ENCODE measurements at places on chromosomes 5 and 9. TPM values are rescaled to one million over a fixed set of nuclear protein-coding genes. Genes with fewer than 3 reads are reported as not detected.

GRCh38 chr5:107698286-107698685 is 27.5 kb upstream of the EFNA5 start:
- no peak overlapping the region for H3K4me3 ChIP-seq
- no peaks in the 10 kb centered on the region for H3K4me1 ChIP-seq
- H3K36me3 ChIP-seq, result no peaks in the 10 kb centered on the region
- H3K27ac ChIP-seq, result no peak overlapping the region

GRCh38 chr5:95285409-95285755 is 488 bp upstream of the MCTP1 start:
- no peaks in the 10 kb centered on the region for H3K4me1 ChIP-seq
- no peaks in the 10 kb centered on the region for H3K36me3 ChIP-seq
- H3K27ac ChIP-seq, result no peak overlapping the region
- H3K27me3 ChIP-seq, result peaks cover 3% of the 10 kb centered on the region
- H3K4me3 ChIP-seq, result peak overlapping the region; percentile 72

ADAMTSL2 gene
- total RNA-seq, result 0.68 TPM

DNA sequence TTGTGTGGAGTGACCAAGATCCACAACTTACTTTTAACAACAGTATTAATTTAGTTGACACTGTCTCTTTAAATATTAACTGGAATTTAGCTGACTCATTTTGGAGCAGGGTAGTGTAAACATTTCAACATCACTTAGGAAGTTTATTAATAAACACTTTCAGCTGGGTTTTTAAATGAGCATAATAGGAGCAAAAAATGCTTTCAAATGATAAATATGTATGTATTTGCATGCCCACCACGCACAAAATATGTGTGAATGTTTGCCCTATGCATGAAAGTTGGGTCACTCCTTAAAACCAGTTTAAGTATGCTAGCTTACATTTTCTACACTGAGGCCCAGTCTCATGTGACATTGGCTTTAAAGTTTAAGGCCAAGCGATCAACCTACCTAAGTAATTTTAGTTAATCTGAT is 2.9 kb downstream of the ZFAND5 start:
- no peaks in the 10 kb centered on the region for H3K27me3 ChIP-seq
- no peak overlapping the region for H3K27ac ChIP-seq
- H3K36me3 ChIP-seq, result no peaks in the 10 kb centered on the region
- H3K4me3 ChIP-seq, result no peak overlapping the region
- no peak for DNase-seq
- H3K4me1 ChIP-seq, result no peaks in the 10 kb centered on the region

DNA sequence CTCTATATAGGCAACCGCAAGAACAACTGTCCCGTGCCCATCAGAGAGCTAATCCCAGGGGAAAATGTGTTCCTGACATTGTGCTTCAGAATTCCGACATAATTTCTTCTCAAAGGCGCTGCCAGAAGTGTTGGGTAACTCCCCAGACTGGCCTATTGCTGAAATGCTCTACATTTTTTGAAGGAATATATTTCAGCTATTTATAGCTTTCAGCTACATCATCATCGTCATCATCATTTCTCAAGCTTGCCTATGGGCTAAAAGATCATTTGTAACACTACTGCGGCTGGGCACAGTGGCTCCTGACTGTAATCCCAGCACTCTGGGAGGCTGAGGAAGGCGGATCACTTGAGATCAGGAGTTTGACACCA is 49.7 kb downstream of the MYO10 start:
- no peak for DNase-seq
- H3K4me1 ChIP-seq, result peaks cover 88% of the 10 kb centered on the region
- H3K27me3 ChIP-seq, result no peaks in the 10 kb centered on the region
- no peaks in the 10 kb centered on the region for H3K36me3 ChIP-seq
- peak overlapping the region; percentile 80 for H3K27ac ChIP-seq

SLC34A1 gene
- total RNA-seq, result not detected

Measured in Caco-2 (cell line).